Placental pericyte (primary cell): ENCODE measurements at places on chromosomes 3 and 15. TPM values are rescaled to one million over a fixed set of nuclear protein-coding genes. Genes with fewer than 3 reads are reported as not detected.

The FOXB1 gene
- not detected in 2 replicates for total RNA-seq

The TMEM43 gene
- total RNA-seq = 109 and 112 TPM in 2 replicates

The PFKFB4 gene
- total RNA-seq = 7.9 and 45.8 TPM in 2 replicates

The COL6A5 gene
- under 0.01 and 0.14 TPM in 2 replicates for total RNA-seq

The CELF6 gene
- total RNA-seq = under 0.01 and 0.22 TPM in 2 replicates

The MIX23 gene
- total RNA-seq = 17.3 and 27.3 TPM in 2 replicates

The C2CD4B gene
- under 0.01 TPM in 1 of 2 replicates, not detected in the other for total RNA-seq

The SORD gene
- 6.2 and 8.3 TPM in 2 replicates for total RNA-seq

The EBLN2 gene
- 6.2 and 7.9 TPM in 2 replicates for total RNA-seq

The RSL24D1 gene
- total RNA-seq = 63.0 and 121 TPM in 2 replicates

The PRKCI gene
- total RNA-seq = 63.2 and 69.9 TPM in 2 replicates

The GREM1 gene
- total RNA-seq = 264 and 829 TPM in 2 replicates

The DPH6 gene
- total RNA-seq = 15.8 and 16.0 TPM in 2 replicates

The CACNA2D2 gene
- total RNA-seq = not detected in 2 replicates

The PIGZ gene
- 1.0 and 2.0 TPM in 2 replicates for total RNA-seq

The SYNPR gene
- total RNA-seq = not detected in 2 replicates

The DUOXA1 gene
- total RNA-seq = not detected in 2 replicates

The VGLL3 gene
- total RNA-seq = 27.6 and 85.9 TPM in 2 replicates

The MRAS gene
- 13.3 and 42.2 TPM in 2 replicates for total RNA-seq

The APPL1 gene
- total RNA-seq = 18.8 and 55.5 TPM in 2 replicates

The TMEM40 gene
- 0.86 TPM in 1 of 2 replicates, not detected in the other for total RNA-seq

The GOLGA6L9 gene
- total RNA-seq = 1.0 and 4.8 TPM in 2 replicates

The TRH gene
- not detected in 2 replicates for total RNA-seq

The GMPS gene
- total RNA-seq = 56.9 and 74.0 TPM in 2 replicates

The HIGD2B gene
- total RNA-seq = not detected in 2 replicates

The RTP1 gene
- not detected in 2 replicates for total RNA-seq

The GOLGA6L7 gene
- total RNA-seq = not detected in 2 replicates

The CCDC39 gene
- not detected in 2 replicates for total RNA-seq

The QARS1 gene
- total RNA-seq = 408 and 447 TPM in 2 replicates

The EXD1 gene
- not detected in 2 replicates for total RNA-seq

The TLR9 gene
- total RNA-seq = not detected in 2 replicates

The MAGEF1 gene
- 20.0 and 25.8 TPM in 2 replicates for total RNA-seq

The INKA1 gene
- total RNA-seq = 4.4 and 4.6 TPM in 2 replicates

The PLOD2 gene
- 211 and 312 TPM in 2 replicates for total RNA-seq

The RETNLB gene
- total RNA-seq = not detected in 2 replicates

The FETUB gene
- not detected in 2 replicates for total RNA-seq

The CLEC3B gene
- not detected in 2 replicates for total RNA-seq

The PRTG gene
- 1.1 and 2.7 TPM in 2 replicates for total RNA-seq

The CELSR3 gene
- 1.1 and 2.4 TPM in 2 replicates for total RNA-seq

The CHRFAM7A gene
- 0.22 TPM in 1 of 2 replicates, not detected in the other for total RNA-seq

The IL5RA gene
- total RNA-seq = not detected in 2 replicates

The SENP5 gene
- 46.6 and 70.4 TPM in 2 replicates for total RNA-seq

The MYZAP gene
- total RNA-seq = 1.1 and 1.3 TPM in 2 replicates

The CP gene
- total RNA-seq = 0.57 TPM in 1 of 2 replicates, not detected in the other
